Mucosa of descending colon (tissue), 3 donors: ENCODE measurements at places on chromosomes 16 and 17. TPM values are rescaled to one million over a fixed set of nuclear protein-coding genes. Genes with fewer than 3 reads are reported as not detected.

DNA sequence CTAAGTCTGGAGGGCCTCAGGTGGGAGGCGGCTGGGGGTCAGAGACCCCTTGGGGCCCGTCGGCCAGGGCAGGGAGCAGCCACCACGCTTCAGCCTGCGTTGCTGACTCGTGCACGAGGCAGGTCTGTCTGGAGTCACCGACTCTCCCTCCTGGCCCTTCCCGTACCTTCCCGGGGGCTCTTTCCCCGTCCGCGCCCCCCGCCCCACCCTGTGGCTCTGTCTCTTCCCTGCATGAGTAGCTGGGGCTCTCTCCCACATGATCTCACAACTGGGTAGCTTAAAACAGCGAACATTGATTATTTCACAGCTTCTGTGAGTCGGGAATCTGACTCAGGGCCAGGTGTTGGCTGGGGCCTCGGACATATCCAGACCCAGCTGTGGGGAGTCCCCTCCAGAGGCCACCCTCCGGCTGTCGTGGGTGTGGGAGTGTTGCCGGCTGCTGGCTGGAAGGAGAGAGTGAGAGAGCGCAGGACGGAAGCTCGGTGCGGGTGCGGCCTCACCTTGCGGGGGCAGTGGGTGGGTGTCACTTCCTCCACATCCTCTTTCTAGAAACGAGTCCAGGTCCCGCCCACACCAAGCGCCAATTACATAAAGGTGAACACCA, 17.3 kb downstream of the BAHCC1 start:
- DNase-seq = no peak

- DNase-seq = no peak
Measured at GRCh38 chr16:84498223-84498610, 6.2 kb downstream of the MEAK7 start.

GRCh38 chr16:68374961-68375660, 64.3 kb downstream of the PRMT7 start:
- DNase-seq = no peak

DNA sequence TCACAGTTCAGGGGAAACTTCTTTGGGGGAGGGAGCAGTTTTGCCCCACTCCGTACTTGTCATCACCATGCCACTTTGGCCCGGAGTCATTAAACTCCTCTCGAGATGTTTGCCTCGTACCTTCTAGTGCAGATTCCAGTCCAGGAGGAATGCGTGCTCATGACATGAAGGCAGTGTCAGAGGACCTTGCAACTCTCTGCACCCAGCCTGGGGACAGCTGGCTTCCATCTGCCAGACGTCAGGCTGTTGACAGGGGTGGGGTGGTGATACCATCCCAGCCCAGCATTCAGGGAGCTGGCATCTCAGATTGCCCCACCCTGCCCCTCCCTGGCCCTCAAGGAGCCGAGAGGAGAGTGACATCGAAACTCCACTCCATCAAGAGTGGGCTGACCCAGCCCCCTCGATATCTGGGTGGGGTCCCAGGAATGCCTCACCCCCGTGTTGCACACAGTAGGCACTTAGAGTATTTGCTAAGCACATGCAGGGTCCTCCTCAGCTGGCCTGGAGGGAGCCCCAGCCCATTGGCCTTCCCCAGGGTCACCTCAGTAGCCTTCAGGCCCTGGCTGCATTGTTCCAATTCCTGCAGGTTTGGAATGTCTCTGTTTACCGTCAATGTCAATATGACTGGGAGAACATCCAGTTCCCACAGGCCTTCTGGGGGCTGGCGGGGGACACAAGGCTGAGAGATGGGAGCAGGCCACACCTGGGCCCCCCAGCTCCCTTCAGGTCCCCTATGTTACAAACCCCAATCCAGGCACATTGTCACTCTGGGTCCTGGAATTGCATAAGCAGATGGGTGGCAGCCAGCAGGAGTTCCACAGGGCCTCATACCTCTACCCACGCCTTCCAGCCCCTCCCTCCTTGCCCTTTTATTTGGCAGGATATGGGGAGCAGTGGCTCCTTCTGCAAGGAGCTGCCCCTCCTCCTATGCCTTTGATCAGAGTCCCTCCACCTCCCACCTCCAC, 21.3 kb upstream of the EMP2 start:
- peak; percentile 75 for DNase-seq

- DNase-seq = no peak
Measured at GRCh38 chr17:37802061-37802595, 57.3 kb upstream of the HNF1B start.

DNA sequence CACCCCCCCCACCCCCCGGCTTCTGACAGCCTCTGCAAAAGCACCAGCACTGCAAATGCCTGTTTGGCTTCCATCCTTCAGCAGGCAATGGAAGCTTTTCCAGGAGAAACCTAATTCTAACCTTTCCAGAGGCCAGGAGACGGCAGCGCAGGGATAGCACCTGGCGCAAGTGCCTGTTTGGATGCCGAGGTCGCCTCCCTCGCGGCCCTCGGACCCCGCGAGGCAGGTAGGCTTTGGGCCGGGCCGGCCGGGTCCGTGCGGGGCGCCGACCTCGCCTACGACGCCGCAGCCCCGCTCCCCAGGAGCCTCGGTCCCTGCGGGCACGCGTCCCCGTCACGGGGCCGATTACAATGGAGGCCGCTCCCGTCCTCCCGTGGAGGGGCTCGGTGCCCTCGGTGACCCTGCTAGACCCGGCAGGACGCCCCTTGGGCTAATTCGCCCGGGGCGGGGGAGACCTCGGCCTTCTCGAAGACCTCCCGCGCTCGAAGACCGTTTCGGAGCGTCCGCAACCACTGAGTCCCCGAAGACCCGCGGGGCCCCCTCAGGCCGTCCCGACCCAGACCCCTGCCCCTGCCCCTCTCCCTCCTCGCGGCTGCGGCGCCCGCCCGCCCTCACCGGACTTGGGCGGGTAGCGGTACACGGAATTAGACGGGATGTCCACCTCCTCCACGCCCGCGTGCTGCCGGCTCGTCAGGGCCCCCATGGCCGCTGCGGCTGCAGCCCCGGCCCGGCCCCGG, 587 bp downstream of the RNF157 start:
- no peak for DNase-seq

- DNase-seq = no peak
Measured at GRCh38 chr17:66135219-66135618, 56.7 kb downstream of the CEP112 start.

GRCh38 chr16:89904606-89905510, 13.8 kb upstream of the MC1R start:
- no peak for DNase-seq

DNA sequence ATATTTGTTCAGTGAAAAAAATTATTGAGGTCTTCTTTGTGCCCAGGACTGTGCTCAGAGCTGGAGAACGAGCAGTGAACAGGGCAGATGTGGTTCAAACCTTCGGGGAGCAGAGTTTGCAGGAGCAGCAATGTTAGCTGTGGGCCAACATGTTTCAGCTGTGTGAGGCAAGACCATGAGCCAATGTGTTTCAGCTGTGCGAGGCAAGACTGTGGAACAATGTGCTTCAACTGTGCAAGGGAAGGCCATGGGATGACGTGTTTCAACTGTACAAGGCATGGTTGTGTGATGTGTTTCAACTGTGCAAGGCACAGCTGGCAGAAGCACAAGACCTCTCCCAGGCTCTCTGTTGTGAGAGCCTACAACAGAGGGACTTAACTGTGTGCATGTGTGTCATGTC, 35.2 kb upstream of the SDK2 start:
- DNase-seq = no peak

PRSS53 gene
- total RNA-seq = 1.3 TPM

TMEM238L gene
- 76.5 TPM for total RNA-seq

CSH2 gene
- not detected for total RNA-seq
